ENCODE measurements at places on chromosomes 16 and 17.

DNA sequence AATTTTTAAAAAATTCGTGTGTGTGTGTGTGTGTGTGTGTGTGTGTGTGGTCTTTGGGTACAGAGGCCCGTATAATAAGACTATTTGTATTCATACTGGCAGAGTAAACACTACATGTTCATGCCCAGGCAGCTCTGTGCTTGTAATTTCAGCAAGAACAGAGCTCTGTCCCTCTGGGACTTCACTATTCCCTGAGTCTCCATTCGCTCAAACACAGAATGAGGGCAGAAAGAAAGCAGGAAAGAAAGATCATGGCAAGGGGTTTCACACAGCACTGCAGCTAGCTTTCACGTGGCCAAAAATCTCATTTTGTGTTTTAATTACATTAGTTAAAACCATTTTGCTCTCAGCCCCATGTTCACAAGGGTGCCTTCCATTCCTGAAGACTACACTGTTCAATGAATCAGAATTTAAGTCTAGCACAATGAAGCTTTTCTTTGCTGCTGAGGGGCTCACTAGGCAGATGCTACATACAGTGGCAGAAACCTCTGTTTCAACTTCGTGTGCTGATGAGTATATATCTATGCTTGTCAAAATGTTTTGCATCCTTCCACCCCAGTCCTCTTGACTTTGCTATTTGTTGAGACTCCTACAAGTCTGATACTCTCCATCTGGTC is 198.4 kb upstream of the C17orf78 start:
- DNase-seq, result no peak

DNA sequence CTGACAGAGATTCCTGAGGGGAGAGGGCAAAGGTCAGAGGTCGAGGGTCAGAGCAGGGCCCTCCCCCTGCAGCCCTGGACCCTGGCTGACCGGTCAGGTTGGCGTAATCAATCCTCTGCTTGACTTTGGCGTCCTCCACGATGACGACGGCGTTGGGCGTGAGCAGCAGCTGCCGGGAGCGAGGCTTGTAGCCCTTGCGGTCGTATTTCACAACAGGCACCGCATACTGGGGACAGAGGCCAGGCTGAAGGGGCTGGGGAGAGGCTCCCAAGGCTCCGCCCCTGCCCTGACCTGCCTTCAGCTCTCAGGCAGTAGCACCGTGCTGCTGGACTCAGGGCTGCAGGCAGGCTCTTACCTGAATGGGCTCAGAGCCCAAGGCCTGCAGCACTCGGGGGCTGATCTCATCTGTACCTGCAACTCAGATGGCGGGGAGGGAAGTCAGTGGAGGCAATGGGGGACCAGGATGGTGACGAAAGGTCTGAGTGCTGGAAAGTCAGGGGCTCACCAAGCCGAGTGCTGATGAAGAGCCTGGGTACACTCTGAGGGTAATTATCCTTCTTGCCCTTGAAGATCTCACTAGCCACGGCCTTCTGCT is 12.0 kb upstream of the CRK start:
- no peak for DNase-seq

GRCh38 chr17:48814504-48814903 is 2.5 kb downstream of the TTLL6 start:
- DNase-seq, result peak; percentile 31

GRCh38 chr16:19967963-19968362 is 83.3 kb upstream of the GPRC5B start:
- no peak for DNase-seq

DNA sequence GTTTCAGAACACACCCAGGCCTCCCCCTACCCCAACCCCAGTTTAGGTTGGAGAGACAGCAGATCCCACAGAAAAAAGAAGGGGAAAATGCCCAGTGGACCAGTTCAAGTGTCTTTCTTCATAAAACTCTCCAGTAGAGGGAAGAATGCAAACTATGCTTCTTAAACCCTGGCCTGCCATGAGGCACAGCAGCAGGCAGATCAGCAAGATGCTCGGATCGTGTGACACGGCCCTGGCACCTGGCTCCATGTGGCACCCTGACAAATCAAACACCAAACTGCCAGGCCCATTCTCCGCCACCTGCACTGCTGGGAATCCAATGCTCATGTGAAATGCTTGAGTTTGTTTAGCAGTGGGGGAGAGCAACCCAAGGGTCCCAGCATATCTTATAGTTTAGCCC is 166.8 kb downstream of the SOX9 start:
- DNase-seq, result no peak

DNA sequence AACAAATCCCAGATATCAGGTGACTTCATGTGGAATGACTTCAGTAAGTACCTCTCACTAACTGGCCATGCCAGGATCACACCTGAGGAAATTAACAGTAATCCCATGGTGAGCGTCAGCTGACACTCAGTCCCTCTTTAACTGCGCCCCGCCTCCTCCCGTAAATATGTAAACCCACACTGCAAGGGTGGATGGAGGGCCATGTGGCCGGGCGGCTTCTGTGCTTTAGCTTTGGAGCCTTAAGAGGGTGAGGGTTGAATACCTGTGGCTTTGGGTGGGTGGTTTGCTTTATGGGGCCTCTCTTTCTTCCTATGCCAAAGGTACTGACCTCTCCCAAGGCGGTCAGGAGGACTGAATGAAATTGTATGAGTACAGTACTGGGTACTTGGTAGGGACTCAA is 141.7 kb downstream of the MRM1 start:
- no peak for DNase-seq
